Activated CD4-positive, alpha-beta T cell treated with anti-CD3 and anti-CD28 coated beads for 4 hours (primary cell): ENCODE measurements at places on chromosomes 3 and 15.

- no peak for DNase-seq
These were observed 30.5 kb downstream of the PLXND1 start for GRCh38 chr3:129575997-129576384.

DNA sequence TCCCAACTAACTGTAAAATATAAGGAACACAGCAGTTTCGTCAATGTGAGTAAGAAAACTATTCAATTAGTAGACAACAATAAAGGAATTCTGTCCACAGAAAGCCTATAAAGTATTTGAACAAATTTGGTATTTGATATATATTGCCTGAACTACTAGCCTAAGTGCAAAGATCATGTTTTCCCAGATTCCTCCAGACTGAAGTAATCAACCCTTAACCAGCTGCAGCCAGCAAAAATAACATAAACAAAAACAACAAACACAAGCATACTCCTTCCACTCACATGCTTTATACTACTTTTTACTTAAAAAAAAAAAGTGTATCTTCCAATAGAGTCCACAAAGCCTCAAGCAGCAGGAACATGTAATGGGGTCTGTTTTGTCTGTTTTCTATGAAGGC, 24.1 kb downstream of the PGBD4 start:
- no peak for DNase-seq

GRCh38 chr15:43285609-43286037, 18.9 kb upstream of the TGM5 start:
- peak; percentile 31 for DNase-seq

DNA sequence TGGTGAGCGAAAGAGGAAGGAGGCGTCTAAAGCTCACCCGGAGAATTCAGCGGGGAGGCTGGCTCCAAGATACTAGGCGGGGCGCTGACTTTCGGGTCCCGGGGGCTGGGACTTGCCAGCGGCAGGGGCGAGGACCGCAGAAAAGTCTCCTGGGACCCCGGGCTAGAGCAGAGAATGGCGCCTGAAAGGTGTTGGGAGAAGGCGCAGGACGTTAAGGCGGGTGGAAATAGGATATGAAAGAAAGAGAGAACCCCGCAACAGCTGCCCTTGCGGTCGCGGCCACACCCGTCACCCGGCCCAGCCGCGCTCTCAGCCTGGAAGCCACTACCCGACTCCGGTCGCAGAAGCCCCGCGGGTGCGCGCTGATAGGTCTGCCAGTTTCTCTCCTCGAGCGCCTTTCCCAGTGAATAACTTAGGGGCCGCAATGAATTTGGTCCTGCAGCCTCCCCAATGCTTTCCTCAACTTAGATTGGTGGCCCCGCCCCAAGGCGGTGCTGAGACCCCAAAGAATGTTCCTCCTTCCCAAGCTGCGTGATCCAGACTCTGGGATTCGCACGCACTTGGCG, 604 bp downstream of the LTK start:
- DNase-seq, result peak; percentile 10

DNA sequence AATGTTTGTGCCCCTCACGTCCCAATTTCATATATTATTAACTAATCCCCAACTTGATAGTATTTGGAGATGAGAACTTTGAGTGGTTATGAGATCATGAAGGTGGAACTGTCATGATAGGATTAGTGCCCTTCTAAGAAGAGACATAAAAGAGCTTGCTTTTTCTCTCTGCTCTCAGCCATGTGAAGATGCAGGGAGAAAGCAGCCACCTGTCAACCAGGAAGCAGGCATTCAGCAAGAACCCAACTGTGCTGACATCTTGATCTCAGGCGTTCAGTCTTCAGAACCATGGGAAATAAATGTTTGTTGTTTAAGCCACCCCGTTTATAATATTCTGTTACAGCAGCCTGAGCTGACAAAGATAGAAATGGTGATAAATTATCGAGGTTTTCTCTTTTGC, 278.7 kb upstream of the KCNMB2 start:
- no peak for DNase-seq

- no peak for DNase-seq
These were observed 11.5 kb upstream of the MAP3K13 start for GRCh38 chr3:185351396-185351795.

GRCh38 chr3:72440491-72440890, 407.8 kb downstream of the SHQ1 start:
- no peak for DNase-seq

GRCh38 chr15:56102441-56102840, 109.0 kb upstream of the NEDD4 start:
- no peak for DNase-seq

- DNase-seq, result no peak
These were observed 158.4 kb downstream of the ATG7 start for GRCh38 chr3:11430624-11431023.

DNA sequence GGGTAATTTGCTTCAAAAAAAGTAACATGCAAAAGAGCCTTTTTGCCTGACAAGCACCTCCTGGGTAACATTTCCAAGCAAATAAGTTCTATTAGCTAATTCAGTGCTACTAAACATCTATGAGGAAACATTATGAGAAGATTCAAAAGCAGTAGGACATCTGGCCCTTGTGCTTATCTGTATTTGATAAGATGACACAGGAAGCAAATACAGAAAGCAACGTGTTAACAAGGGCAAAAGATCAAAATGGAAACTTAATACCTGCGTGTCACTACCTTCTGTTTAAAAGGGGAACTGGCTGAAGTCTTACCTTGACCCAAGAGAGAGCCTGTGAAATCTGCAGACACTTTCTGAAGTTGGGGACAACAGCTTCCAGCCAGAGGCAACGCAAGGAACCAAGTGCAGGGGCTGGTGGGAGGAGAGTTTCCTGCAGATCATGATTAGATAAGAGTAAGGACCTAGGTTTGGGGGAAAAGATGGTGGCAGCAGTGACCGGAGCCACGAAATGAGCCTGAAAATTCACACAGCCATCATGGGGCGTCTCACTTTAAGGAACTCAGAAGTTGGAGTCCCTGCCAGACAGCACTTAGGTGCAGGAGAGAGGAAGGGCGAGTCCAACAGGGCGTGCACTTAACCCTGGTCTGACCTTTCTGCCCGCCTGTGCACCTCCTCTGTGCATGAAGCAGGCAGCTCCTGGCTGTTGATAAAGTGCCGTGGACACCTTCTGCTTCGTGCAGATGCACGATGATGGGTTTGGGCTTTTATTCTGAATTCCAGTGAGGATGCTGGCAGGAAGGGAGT, 153.6 kb upstream of the BHLHE40 start:
- DNase-seq, result peak; percentile 31

DNA sequence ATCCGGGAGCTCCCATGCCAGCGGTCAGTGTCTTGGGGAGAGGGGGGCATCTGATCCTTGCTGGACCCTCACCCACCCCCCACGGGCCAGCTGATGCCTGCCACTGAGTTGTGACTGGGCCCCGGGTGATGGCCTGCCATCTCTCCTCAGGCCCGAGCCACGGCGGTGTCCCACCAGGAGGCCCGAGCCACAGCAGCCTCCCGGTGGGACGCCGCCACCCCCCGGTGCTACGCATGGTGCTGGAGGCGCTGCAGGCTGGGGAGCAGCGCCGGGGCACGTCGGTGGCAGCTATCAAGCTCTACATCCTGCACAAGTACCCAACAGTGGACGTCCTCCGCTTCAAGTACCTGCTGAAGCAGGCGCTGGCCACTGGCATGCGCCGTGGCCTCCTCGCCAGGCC, 4.3 kb downstream of the H1-8 start:
- DNase-seq, result no peak

DNA sequence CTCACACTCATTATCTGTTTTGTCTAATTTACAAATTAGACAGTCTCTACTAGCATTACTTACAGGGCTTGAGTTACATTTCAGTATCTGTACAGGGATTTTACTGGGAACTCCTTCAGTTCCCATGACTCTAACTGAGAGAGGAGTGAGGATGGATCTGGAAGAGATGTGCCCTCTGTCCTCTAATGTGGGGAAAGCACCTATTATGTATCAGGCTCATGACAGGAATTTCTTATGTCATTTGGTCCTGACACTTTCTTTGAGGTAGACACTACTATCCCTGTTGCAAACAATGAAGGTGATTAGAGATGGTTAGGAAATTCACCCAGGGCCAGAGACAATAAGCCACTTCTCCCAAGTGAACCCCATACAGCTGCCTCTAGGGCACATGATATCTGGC, 10.9 kb upstream of the NCKIPSD start:
- DNase-seq, result no peak

DNA sequence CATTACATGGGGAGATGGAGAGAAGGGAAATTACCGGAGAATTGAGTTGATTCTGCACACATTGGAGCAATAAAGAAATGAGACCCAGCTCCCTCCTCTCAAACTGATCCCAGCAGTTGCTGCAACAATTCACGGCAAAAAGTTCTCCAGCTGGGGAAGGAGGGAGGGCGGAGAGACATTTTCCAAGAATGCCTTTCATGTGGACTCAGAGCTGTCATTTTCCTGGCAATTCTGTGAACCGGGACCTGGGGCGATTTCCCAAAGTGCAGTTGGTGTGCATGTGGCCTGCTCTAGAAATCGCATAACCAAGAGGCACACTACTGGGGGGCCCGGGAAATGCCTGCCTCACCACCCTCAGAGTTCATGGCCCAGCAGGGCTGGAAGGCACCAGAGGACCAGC, 48.7 kb upstream of the IREB2 start:
- no peak for DNase-seq

DNA sequence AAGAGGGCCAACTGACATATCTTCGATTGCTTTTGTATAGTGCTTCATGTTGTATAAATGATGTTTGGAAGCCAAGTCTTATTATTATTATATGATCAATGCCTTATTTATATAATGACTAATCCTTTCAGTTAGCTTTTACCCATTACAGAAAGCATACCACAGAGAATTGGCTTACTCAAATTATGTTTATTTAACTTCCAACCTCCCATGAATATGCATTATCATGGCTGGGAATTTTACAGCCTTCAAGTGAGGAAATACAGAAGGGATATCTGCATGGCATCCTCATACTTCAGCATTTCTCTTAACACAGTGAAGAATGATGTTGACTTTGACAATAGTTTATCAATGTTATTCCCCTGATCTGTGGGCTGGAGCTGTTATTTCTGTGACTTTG, 225.9 kb upstream of the GAP43 start:
- DNase-seq, result no peak

- DNase-seq, result no peak
These were observed 35.0 kb downstream of the RASA2 start for GRCh38 chr3:141521781-141522180.

GRCh38 chr3:178949896-178950295, 121.7 kb downstream of the ZMAT3 start:
- DNase-seq, result no peak

- no peak for DNase-seq
These were observed 22.2 kb downstream of the CP start for GRCh38 chr3:149199474-149199873.

DNA sequence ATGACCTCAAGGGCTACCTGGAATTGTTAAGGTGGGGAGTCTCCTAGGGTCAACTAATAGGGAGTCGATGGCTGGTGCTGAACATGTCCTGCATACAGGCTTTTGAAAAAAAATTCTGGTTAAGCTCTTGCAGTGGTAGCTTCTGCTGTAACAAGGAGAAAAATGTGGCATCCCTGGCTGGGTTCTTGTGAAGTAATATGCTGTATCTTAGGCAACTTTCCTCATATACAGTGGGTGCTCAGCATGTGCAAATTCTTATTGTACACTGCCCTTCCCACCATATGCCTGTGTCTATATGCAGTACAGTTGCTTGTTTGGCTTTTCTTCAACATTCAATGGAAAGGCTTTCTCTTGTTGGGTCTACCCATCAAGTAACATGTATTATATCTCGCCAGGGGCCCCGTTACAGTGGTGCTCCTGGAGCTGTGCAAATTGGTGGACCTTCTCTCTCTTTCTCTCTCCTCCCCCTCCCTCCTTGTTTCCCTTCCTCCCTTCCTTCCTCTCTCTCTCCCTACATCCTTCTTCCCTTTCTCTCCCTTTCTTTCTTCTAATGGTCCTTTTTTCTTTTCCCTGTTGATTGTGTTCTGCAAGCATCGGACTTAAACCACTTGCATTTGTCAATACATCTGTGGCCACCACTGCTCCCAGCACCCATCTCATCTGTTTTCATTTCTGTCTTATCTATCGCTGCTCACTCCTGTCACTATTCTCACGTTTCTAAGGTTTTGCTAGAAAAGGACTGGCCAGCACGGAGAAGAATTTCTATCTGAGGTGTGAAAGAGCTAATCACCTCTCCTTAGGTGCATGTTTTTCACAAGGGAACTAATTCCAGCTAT, 35.2 kb downstream of the TGFBR2 start:
- no peak for DNase-seq

GRCh38 chr3:188697127-188697526, 474.6 kb upstream of the TPRG1 start:
- no peak for DNase-seq

DNA sequence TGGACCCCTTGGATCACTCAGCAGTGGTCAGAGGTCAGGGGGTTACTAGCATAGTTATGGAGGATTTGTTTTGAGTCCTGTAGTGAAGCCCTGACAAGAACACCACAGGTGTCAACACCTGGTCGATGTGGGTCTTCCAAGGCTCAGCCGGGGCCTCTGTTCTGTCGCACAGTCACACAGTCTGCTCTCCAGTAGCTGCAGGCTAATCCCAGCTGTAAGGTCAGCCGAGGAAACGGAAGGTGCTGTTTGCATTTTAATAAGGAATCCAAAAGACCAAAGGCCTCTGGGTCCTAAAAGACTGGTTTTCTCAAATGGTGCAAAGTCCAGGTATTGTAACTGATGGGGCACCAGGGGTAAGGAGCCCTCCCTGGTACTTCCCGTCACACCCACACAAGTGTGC, 71.7 kb downstream of the RPLP1 start:
- no peak for DNase-seq

DNA sequence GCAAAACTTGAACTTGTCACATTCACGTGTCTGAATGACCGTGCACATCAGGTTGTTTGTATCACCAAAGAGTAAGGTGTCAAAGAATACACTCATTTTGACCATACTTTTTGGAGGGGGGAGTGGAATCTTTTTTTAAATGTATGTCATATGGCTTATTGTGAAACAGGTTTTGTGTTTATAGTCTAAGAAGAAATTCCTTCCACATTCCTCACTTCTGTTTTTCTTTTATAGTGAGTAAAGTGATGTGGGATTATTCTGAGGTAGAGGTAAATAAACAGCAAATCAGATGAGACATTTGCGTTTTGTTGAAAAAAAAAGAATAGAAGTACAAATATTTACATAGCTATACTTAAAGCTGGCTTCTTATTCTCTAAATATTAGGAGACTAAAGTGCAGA, 33.0 kb downstream of the SRP14 start:
- no peak for DNase-seq

- no peak for DNase-seq
These were observed 246.9 kb upstream of the AGTR1 start for GRCh38 chr3:148450819-148451218.

DNA sequence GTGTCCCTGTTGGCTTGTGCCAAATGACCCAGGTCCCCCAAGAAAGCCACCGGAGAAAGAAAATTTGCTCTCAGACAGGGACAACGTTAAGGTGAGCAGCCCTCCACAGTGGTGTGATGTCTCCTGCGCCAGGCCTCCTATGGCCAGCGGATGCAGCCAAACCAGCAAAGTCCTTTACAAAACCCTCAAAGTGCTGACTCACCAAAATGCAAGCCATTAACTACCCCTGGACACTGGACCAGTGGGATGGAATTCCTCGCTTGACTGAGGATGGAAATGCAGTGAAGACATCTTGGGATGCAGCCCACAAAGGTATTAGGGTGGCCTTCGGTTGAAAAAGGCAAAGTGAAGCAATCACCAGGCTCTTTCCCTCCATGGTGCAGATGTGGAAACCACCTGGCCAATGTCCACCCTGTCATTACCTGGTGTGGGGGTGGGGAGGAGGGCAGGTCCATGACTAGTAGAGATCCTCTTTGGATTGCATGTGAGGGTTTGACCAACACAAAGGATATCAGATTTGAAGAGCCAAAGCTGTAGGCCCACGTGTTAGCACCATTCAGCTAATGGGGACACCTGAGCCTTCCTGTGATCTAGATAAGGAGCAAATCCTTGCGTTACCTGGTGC, 127.4 kb upstream of the SLC6A11 start:
- no peak for DNase-seq
